ENCODE measurements at places on chromosomes 2 and 18.

- DNase-seq: no peak
Observed at GRCh38 chr18:62196079-62196478, 9.0 kb downstream of the RELCH start.

GRCh38 chr2:100524331-100524730 is 38.5 kb upstream of the PDCL3 start:
- DNase-seq: no peak

DNA sequence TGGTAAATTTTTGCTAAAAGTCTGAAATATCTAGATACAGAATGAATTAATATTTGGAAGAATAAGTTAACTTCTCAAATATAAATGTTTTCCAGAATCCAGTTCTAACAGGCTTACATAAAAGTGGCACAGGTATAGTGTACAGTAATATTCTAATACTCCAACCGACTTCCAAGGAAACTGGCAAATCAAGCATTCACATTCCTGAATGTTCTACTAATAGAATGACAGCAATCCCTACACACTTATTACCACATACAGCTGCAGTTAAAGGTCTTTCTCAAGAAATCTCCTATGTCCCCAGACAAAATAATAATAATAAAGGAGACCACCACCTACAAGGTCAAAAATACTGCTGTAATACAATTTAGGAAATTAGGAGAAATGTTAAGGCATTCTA is 31.9 kb downstream of the TMEM131 start:
- DNase-seq: no peak

DNA sequence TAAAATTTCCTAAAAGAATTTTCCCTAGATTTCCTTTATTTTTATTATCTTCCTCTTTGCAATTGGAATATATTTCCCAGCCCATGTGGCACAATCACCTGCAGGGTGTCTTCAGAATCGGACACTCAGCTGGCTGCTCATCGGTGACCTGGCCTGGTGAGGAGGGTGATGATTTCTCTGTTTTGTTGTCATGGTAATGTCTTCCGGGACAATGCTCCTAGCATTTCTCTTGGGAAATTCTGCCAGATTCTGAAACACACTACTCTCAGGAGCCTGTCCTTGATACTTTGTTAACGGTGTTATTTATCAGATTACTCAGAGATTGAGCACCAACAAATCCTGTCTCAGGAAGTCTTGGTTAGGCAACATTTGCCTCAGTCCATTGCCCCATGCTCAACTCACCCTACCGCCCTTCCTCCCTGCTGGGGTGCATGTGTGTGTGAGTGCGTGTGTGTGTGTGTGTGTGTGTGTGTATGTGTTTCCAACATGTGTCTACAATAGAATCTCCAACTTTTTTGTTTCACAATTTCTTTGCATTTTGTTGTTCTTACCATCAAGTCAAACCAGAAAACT is 70.3 kb downstream of the MYT1L start:
- DNase-seq: no peak

GRCh38 chr2:15649561-15650255 is 58.0 kb downstream of the DDX1 start:
- no peak for DNase-seq

DNA sequence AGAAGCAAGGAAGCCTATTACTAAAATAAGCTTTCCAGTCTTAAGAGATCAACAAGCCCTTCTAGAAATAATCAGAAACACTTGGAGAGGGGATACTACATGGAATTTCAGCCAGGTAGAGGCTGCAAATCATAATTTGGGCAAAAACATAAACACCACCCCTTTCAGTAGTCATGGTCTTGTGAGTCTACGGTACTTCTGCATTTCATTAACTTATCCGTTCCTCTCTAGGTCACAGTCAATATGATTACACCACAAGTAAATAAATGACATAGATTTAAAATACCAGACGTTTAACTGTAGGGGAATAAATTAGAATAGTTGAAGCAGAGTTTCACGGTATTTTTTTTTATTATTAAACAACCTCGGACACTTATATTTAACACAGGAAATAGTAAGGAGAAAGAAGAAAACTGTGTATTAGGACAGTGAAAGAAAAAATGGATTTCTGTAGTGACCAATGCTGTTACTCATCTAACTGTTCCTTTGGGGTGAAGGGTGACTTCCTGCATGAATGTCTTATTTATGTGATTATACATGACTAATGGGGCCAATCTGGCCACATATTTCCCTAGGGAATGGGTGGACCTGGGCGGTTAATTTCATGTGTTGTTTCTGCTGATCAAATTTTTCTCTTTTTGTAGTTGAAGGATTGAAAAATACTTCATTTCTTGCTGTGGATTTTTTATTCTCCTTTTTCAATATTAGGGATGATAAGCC is 456.6 kb upstream of the UBE2E3 start:
- peak; percentile 80 for DNase-seq
